ENCODE measurements at places on chromosomes 11 and 22.

- no peak for DNase-seq
These were observed 96.3 kb downstream of the PAX6 start for GRCh38 chr11:31714840-31715239.

DNA sequence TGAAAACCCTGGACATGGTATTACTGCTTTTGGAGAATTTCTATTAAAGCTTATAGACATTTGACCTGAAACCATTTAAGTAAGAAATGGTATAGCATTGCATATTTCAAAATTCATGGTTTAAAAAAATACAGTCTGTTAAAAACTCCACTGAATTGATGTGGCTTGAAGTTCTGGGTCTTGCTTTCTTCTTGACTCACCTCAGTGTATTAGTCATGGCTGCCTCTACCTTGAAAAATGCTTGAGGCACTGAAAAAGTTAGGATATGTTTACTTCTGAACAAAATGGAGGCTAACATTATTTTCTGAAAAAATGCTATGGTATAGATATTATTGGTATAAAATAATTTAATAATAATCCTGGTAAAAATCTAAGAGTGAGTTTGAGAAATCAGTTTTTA is 349.2 kb downstream of the AASDHPPT start:
- no peak for DNase-seq

- DNase-seq = no peak
These were observed 706.8 kb downstream of the KCNA4 start for GRCh38 chr11:29309992-29310391.

GRCh38 chr11:22780952-22781593 is 48.5 kb downstream of the SVIP start:
- DNase-seq = no peak

- no peak for DNase-seq
These were observed 47.6 kb upstream of the PARVG start for GRCh38 chr22:44133161-44133560.

- no peak for DNase-seq
These were observed 6.7 kb upstream of the TAGLN start for GRCh38 chr11:117192401-117192875.
